ENCODE measurements at places on chromosomes 5 and 9.

DNA sequence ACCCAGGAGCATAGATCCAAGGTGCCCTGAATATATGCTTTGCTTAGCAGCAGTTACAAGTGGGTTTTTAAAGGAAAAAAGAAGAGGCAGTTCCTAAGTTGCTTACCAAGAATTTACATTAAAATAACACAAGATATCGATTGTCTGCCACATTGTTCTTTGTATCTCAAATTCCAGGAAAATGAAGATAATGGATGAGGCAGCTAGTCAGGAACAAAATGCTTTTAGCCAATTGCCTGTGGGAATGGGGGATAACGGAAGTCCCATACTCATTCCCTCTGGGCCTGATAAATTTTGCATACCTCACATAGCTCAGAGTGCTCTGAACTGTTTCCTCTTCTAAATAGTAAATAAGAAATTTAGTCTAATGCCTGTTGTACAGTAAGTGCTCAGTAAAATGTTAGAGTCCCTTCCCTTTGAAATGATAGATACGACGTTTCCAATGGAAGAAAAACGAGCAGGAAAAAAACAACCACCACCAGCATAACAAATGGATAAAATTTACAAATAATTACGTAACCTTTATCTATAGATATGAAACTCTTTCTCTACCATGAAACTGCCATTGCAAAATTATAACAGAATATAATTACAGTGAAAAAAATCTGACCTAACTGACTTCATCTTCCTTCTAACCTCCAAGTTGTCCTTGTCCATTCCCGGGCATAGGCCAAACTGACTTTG is 35.5 kb upstream of the TENT2 start:
- no peak for DNase-seq

DNA sequence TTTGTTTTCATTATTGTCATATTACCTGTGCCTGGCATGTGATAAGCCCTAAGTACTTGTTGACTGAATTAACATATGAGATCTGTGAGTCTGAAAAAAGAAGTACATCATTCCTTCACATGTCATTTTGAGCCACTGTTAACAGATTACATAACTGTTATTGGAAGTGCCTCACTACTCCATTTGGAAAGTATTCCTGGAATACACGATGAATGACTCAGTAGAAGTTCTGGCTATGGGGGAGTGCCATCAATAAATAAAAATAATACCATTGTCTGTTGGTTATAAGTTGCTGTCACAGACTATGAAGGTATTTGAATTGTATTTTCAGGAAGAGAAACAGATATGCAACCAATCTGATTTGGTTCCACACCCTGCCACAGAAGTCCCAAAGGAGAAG is 12.9 kb downstream of the NIPSNAP3B start:
- no peak for DNase-seq

DNA sequence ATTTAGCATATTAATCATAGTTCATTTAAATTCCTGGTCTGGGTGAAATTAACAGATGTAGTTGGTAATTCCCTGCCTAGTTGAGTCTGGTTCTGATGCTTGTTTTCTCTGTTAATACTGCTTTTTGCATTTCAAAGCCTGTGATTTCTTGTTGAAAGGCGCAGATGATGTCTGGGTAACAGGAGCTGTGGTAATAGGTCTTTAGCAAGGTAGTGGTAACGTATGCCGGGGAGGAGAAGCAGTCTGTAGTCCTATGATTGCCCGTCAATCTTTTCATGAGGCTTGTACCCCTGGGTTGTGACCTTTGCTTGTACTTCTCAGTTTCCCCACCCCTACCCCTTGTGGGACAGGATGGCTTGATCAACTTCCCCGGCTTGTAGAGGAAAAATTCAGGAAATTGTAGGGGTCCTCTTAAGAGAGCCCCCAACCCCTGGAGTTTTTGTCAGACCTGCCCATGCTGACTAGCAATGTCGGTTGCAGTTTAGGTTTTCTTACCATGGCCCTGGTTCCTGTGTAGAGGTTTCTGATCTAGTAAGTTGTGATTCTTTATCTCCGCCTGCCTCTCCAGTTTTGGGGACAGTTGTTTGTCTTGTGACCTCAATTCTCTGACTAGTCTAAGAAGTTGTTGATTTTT is 55.4 kb downstream of the SPIN1 start:
- DNase-seq = no peak

- no peak for DNase-seq
These were observed 30.9 kb upstream of the PPP2R2B start for GRCh38 chr5:146909255-146910068.

- no peak for DNase-seq
These were observed 135.3 kb downstream of the ROR2 start for GRCh38 chr9:91814753-91815152.

- DNase-seq = no peak
These were observed 3.0 kb upstream of the ARRDC3 start for GRCh38 chr5:91386120-91386519.

GRCh38 chr9:11871852-11872251 is 821.3 kb upstream of the TYRP1 start:
- DNase-seq = no peak

- DNase-seq = no peak
These were observed 100.0 kb downstream of the CRB2 start for GRCh38 chr9:123456011-123456410.

DNA sequence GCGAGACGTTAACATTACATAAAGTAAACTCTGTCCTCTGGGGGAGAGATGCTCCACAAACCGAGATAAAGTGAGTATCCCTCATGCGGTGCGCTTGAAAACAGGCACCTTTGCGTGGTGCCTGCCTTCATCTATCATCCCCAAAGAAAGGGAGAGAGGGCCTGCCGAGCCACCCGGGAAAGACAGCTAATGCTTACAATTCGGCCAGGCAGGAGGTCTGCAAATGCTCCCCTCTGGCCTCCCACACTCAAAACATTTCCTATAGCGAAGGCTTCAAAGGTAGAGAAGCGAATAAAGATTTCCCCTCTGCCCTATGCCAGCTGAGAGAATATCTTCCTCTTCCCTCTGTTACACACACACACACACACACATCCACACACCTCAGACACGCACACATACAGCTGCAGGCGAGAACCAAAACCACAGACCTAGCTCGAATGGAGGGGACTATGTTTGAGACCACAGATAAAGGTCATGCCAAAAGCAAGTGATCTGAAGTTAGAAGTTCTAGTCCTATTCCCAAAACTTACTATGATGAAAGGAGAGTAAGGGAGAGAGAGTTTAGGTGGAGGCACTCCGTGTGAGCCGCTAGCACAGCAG is 132.8 kb downstream of the CRB2 start:
- DNase-seq = no peak
